Fibroblast of mammary gland (primary cell): ENCODE measurements at places on chromosomes 4 and X.

DNA sequence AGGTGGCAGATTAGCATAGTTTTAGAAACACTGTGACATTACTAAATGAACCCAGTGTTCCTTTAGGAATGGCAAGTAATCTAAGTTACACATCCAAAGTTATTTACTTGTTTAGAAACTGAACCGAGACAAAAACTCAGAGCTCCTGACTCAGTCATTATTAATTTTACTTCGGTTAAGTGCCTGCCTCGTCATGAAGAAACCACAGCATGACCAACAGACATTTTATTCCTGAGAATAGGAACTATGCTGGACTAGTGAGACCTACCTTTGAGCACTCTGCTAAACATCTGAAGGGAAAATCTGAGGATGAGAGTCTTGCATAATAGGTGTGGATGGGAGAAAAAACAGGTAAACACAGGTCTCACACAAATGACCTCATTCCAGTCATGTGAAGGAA, 2.5 kb downstream of the BEX1 start:
- no peak for DNase-seq

DNA sequence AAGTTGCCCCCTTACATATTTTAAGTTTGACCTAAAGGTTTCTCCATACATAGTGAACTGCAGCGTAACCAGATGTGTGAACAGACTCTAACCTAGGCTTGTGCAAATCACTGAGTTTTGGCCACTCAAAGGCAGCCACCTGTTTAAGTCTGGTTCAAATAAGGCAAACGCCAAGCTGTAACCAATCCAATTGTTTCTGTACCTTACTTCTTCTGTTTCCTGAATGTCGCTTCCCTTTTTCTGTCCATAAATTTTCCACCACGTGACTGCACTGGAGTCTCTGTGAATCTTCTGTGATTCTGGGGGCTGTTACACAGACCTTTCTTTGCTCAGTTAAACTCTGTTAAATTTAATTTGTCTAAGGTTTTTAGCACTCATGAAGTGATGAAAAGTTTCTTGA, 618.8 kb downstream of the GLUD2 start:
- DNase-seq: no peak

GRCh38 chr4:80926446-80926845, 104.1 kb upstream of the BMP3 start:
- DNase-seq: peak; percentile 15

DNA sequence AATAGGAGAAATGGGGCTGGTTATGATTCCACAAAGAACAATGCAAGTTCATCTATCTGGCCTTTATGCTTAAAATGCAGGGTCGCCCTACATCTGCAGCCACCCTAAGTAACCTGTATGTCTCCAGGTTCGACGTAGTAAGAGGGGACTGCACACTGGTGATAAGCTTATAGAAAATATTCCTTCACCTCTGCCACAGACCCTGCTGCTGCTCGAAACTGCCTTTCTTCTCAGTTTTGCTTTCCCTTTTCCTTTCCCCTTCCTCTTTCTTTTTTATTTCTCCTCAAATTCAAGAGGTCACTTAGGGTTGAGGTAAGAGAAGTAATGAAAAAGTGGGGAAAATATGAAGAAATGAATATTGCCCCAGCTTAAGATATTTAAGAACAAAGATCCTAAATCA, 123.5 kb downstream of the DCHS2 start:
- no peak for DNase-seq

DNA sequence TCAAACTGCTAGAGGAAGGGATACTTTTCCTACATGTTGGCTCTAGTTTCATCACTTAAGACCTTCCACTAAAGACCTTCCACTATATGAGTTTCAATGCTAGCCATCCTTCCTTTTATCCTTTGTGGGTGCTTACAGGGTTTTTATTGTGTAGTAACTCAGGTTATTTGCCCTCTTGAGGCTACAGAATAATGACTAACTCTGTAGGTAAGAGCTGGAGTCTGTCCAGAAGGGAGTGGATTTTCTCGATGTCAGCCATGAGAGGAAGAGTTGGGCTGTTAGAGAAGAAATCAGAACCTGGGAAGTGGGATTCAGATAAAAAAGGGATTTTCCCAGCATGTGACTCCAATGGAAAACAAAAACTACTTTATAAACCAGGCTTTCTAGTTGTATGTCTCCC, 27.5 kb upstream of the HERC5 start:
- no peak for DNase-seq

DNA sequence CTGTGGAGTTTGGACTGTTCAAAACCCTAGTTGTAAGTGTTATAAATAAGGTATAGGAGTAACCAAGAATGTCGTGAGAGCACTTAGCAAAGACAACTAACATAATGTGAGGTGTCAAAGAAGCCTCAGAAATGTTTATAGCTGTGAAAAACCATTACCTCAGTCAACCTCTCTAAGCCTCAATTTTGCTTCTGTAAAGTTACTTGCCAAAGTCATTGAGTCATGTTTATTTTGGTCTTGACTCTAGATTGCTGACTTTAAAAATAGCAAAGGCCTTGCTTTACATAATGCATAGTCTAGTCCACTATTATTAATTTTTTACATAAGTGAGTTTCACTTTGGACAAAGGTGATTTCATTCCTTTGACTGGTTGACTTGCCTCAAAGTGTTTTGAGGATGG, 257.6 kb upstream of the CXXC4 start:
- peak; percentile 37 for DNase-seq

DNA sequence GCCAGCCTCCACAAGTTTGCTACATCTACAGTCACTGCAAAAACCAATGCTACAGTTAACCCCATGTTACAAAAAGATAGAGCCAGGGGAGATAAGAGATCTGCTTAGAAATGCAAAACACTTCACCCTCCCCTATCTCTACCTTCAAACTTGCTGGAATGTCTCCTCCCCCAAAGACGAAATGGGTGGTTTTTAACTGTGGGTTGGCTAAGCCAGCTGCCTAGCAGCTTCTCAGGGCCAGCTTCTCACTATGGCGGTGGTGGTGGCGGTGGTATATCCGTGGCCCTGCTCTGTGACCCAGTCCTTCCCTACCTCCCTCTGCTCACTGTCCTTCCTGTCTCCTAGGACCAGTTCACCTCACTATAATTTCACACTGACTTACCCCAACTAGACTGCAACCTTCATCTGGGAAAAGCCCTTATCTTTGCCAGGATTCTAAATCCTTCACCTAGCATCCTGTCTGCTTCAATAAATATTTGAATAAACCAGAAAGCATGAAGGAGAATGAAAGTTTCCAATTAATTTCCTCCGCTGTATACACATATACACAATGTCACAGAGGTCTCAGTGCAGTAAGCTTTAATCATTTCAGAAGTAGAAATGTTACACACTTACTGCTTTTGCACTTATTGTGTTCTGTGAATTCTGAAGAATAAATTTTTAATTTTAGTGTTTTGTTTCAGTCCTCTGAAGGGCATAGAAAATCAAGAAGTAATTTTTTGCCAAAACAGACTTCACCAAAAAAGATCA, 46.3 kb downstream of the SH3KBP1 start:
- DNase-seq: no peak

DNA sequence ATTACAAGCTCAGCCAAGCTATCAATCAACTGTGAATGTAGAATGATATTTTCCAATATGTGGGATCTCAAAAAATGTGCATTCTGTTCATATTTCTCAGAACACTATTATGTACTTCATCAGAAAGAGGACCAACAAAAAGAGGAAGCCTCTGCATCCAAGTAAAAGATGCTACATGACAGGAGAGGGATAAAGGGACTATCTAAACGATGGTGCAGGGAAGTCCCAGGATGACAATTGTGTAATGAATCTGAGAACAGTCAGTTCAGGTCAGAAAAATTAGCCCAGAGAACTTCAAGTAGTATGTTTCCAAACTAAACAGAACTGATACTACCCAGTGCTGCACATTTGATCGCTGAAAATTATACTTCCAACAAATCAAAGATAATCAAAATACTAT, 127.0 kb downstream of the ZNF330 start:
- no peak for DNase-seq

DNA sequence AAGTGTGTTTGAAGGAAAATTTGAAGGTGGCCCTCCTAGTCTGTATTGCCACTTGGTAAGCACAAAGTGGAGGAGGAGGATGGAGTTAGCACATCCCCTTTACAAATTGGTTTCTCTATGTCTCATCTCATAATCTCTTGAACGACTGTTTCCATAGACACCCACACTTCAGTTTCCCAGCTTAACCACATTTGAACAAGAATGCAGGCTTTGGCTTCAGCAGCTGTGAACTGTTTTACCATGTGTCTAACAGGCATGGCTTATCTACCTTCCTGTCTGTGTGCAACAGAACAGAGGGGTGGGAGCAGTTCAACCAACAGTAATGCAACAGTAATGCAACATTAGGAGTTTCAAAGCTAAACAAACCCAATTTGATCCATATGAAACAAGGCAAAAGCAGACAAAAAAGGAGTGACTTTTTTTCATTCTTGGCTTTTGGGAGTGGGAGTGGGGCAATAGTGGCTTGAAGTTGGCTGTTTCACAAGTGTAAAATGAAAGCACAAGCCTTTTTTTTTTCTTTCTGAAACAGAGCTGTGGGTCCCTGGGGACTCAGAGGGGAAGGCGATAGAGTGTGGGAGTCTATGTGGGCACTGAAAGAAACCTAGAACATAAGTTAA, 108.0 kb downstream of the ITM2A start:
- DNase-seq: peak; percentile 14

GRCh38 chrX:153338836-153339235, 4.9 kb downstream of the ZNF275 start:
- no peak for DNase-seq

- DNase-seq: peak; percentile 17
These were observed 74.7 kb upstream of the GATB start for GRCh38 chr4:151835467-151835866.

DNA sequence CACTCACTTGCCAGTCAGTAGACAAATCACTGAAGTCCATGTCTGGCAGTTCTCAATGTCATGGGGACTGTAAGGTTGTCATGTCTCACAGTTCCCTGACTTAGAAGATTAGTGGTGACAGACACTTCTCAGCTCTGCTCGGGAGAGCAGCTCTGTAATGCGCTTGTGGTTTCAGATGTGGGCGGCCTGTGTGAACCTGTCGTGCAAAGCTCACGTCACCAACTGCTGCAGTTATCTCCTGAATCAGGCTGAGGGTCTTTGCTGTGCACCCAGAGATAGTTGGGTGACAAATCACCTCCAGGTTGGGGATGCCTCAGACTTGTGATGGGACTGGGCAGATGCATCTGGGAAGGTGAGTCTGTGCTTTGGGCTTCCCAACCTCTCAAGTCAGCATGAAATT, at the start of gene IL9R:
TSS of gene IL9R (plus strand) at position 261 of the 400 bp plus-strand sequence. CDS start at position 325, 64 bp downstream.
- no peak for DNase-seq

- DNase-seq: no peak
These were observed 132.8 kb upstream of the SLC7A11 start for GRCh38 chr4:138374947-138375346.

GRCh38 chr4:73450398-73451004, 14.5 kb downstream of the AFP start:
- peak; percentile 95 for DNase-seq

GRCh38 chr4:165539801-165540200, 161.0 kb downstream of the CPE start:
- no peak for DNase-seq

GRCh38 chr4:172207258-172207657, 394.1 kb downstream of the GALNTL6 start:
- DNase-seq: no peak

DNA sequence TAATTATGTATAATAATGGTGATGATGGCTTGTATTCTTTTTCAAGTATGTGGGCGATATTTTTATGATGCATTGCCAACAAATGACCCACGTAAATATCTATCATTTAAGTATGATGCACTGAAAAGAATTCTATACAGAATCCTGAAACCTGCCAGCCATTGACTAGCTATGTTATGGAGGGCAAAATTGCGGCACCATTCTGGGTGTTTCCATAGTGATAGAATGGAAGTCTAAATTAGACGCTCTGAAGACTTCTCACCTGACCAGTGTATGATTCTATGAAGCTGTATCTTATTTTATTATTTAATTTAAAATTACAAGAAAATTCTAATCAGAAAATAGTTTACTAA, 677 bp upstream of the CENPC start:
- no peak for DNase-seq

GRCh38 chr4:134215620-134216344, 14.2 kb upstream of the PABPC4L start:
- DNase-seq: no peak

DNA sequence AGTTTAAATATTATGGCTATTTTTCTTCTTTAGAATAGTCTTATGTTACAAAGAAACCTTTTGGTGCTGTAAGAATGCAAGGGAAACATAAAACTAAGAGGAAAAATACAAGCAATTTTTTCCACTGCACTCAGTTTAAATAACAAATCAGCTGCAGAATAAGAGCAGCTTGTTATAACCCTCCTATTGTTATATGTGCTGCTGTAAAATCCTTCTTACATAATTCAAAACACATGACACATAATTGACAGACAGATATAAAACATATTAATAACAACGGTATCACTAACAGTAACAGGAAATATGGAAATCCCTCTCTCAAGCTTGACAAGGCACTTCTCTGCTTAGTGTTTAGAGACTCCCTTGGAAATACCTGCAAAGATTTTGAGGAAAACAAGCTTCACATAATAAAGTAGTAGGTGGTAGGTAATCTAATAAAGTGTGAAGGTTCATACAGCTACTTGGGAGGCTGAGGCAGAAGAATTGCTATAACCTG, 385.3 kb upstream of the HS3ST1 start:
- DNase-seq: no peak
